ENCODE measurements at places on chromosomes 2 and 18.
A peak's percentile ranks its signal among the peaks of the same experiment; 100 is the strongest.

GRCh38 chr2:167692936-167693335 lies 554.5 kb downstream of the STK39 start:
- DNase-seq, result no peak

DNA sequence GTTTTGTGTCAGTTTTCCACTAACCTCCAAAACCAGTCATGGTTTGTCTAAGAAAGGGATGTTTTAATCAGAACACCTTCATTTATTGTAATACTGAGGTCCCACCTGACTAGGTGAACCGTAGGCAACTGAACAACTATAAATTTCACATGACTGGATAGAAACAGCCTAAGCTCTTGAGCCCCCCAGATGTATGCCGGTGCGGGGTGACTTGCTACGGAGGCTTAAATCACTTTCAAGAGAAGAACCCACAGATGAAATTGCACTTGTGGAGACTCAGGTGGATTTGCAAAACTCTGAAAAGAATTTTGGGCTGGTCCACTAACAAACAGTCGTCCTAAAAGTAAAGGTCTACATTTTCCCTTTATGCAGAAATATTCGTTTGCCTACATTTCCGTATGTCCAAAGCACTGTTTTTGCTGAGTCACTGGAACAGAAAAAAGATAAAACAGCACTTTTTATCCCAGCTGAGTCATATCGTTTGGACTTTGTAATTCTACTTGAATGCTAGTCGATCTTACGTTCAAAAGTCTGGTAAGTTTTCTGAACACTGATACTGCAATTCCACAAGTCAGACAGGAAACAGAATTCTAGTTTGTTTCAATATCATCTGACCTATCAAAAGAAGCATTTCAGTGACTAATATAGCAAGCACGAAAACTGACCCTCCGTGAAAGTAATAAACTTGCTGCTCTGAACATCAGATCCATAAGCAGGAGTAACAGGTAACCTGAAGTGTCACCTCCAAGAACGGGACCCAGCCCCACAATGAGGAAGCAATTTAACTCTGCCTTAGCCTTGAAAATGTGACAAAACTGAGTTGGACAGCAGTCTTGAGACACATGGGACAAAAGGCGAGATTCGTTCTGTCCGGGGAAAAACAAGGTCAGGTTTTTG lies 18.1 kb downstream of the ZNF516 start:
- peak; percentile 89 for DNase-seq

DNA sequence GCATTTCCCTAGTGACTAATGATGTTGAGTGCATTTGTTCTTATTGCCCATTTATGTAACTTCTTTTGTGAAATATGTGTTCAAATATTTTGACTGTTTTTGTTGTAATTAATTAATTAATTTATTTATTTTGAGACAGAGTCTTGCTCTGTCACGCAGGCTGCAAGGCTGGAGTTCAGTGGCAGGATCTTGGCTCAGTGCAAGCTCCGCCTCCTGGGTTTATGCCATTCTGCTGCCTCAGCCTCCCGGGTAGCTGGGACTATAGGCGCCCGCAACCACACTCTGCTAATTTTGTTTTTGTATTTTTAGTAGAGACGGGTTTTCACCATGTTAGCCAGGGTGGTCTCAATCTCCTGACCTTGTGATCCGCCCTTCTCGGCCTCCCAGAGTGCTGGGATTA lies 71.9 kb downstream of the TAF4B start:
- no peak for DNase-seq

GRCh38 chr2:122451040-122451439 lies 695.6 kb downstream of the TSN start:
- no peak for DNase-seq

GRCh38 chr18:63152791-63153190 lies 166.8 kb downstream of the BCL2 start:
- DNase-seq, result no peak

DNA sequence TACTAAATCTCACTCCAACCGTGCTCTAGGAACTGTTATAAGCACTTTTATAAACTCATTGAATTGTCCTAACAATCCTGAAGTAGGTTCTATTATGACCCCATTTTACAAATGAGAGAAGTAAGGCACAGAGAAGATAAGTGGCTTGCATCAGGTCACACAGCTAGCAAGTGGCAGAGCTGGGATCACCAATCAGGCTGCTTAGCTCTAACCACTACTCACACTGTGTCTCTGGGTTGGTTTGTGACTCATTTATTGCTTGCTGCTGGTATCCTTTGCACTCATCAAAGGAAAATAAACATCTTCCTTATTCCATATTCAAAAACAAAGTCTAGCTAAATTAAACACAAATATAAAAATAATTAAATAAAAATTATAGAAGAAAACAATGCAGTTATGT lies 42.5 kb upstream of the IL1R2 start:
- DNase-seq, result no peak

GRCh38 chr2:160372010-160372356 lies 121.6 kb downstream of the RBMS1 start:
- DNase-seq, result no peak

- DNase-seq, result no peak
Observed at GRCh38 chr18:45688113-45688512, 35.9 kb upstream of the SLC14A1 start.

DNA sequence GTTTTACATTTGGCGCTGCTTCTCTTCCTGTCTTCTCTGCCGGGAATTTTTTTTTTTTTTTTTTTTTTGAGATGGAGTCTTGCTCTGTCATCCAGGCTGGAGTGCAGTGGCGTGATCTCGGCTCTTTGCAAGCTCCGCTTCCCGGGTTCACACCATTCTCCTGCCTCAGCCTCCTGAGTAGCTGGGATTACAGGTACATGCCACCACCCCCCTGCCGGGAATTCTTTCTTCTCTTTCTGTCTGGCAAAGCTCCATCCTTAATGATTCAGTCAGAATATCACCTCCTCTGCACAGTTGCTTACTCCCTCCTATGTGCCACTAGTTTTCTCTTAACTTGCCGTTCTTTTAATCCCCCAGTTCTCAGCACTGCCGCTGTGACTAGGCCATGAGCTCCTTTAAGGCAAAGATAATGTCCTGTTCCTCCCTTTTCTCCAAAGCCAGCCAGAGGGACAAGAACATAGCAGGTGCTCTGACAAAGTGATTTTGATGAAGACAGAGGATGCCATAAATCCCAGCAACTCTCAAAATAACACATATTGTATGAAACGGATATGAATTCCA lies 112.1 kb upstream of the LRATD1 start:
- DNase-seq, result no peak

DNA sequence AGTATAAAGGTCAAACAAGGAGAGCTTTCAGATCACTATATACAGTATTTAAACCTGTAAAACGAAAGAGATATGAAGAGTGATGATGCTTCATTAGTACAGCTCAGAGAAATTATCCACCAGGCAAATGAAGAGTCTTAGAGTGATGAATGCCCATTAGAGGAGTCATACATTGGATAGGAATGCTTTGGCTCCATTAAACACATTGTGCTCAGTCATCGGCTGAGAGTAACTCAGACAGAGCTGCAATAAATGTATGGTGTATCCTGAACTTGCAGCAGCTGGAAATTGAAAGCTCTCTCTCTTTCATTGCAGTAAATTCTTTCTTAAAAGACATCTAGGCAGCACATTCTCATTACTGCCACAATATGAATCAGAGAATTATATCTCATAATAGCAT lies 340.8 kb upstream of the SPHKAP start:
- no peak for DNase-seq

Data from epithelial cell of proximal tubule (primary cell).